A549 treated with CpdA at 1 μM for 4 hours (cell line): ENCODE measurements at places on chromosomes 5 and 9. TPM values are rescaled to one million over a fixed set of nuclear protein-coding genes. Genes with fewer than 3 reads are reported as not detected.

C1QTNF3 gene
- 0.15 to 0.22 TPM (median 0.15 TPM) in 3 of 5 replicates, not detected in the others for total RNA-seq

ZNF608 gene
- 0.33 to 0.44 TPM (median 0.37 TPM) in 5 replicates for total RNA-seq

NUTM2F gene
- not detected in 5 replicates for total RNA-seq

F12 gene
- 13.4 to 26.6 TPM (median 21.8 TPM) in 5 replicates for total RNA-seq

MLANA gene
- not detected in 5 replicates for total RNA-seq

SLC36A2 gene
- not detected in 5 replicates for total RNA-seq

OR1J2 gene
- 0.06 to 0.15 TPM in 2 of 5 replicates, not detected in the others for total RNA-seq

CAVIN4 gene
- 0.39 to 0.91 TPM (median 0.50 TPM) in 5 replicates for total RNA-seq

NUTM2G gene
- total RNA-seq = not detected in 5 replicates

NFX1 gene
- 25.9 to 28.9 TPM (median 27.3 TPM) in 5 replicates for total RNA-seq

LSM11 gene
- total RNA-seq = 2.4 to 3.1 TPM (median 3.0 TPM) in 5 replicates

PCDHB7 gene
- total RNA-seq = 0.01 TPM in 1 of 5 replicates, not detected in the others

SLC46A2 gene
- not detected in 5 replicates for total RNA-seq

FYB1 gene
- 14.0 to 21.7 TPM (median 15.1 TPM) in 5 replicates for total RNA-seq

DBH gene
- not detected in 5 replicates for total RNA-seq

BARHL1 gene
- 0.06 TPM in 1 of 5 replicates, not detected in the others for total RNA-seq

MYO10 gene
- 59.6 to 85.6 TPM (median 74.9 TPM) in 5 replicates for total RNA-seq

PCDHGB4 gene
- total RNA-seq = 0.66 to 1.0 TPM (median 0.73 TPM) in 5 replicates

HAPLN1 gene
- not detected in 5 replicates for total RNA-seq

CEL gene
- total RNA-seq = 0.26 to 0.86 TPM (median 0.66 TPM) in 5 replicates

SEMA5A gene
- total RNA-seq = not detected in 5 replicates

SPATA31D4 gene
- total RNA-seq = not detected in 5 replicates

FOCAD gene
- total RNA-seq = 18.2 to 20.0 TPM (median 19.1 TPM) in 5 replicates

WNT8A gene
- not detected in 5 replicates for total RNA-seq

EFCAB9 gene
- not detected in 5 replicates for total RNA-seq

DMAC1 gene
- total RNA-seq = 27.1 to 83.1 TPM (median 74.2 TPM) in 5 replicates

CDKN2AIPNL gene
- 37.1 to 44.7 TPM (median 42.1 TPM) in 5 replicates for total RNA-seq

SPINK7 gene
- not detected in 5 replicates for total RNA-seq

GAS1 gene
- total RNA-seq = 0.05 to 0.13 TPM (median 0.10 TPM) in 5 replicates

TCOF1 gene
- total RNA-seq = 76.5 to 93.8 TPM (median 86.2 TPM) in 5 replicates

RNF224 gene
- total RNA-seq = 0.10 to 0.24 TPM (median 0.20 TPM) in 5 replicates

EFNA5 gene
- total RNA-seq = 15.0 to 20.9 TPM (median 19.2 TPM) in 5 replicates

SLC34A1 gene
- not detected in 5 replicates for total RNA-seq

PCDHB11 gene
- 0.06 to 0.14 TPM (median 0.09 TPM) in 5 replicates for total RNA-seq

FREM1 gene
- total RNA-seq = not detected in 5 replicates

ECSCR gene
- not detected in 5 replicates for total RNA-seq

HTR4 gene
- not detected in 5 replicates for total RNA-seq

STARD4 gene
- 3.7 to 6.4 TPM (median 5.2 TPM) in 5 replicates for total RNA-seq

OSMR gene
- 57.7 to 84.1 TPM (median 76.1 TPM) in 5 replicates for total RNA-seq

ZNF366 gene
- not detected in 5 replicates for total RNA-seq

NIM1K gene
- total RNA-seq = 0.27 to 0.41 TPM (median 0.33 TPM) in 4 of 5 replicates, not detected in the other

LCN9 gene
- not detected in 5 replicates for total RNA-seq

GNE gene
- total RNA-seq = 11.3 to 16.7 TPM (median 13.7 TPM) in 5 replicates

CDHR2 gene
- 0.04 to 0.15 TPM (median 0.10 TPM) in 4 of 5 replicates, not detected in the other for total RNA-seq

DNAJC21 gene
- total RNA-seq = 24.7 to 36.6 TPM (median 27.1 TPM) in 5 replicates

ORM2 gene
- total RNA-seq = not detected in 5 replicates

IRX1 gene
- not detected in 5 replicates for total RNA-seq

RBM22 gene
- total RNA-seq = 47.8 to 57.5 TPM (median 51.0 TPM) in 5 replicates

CMBL gene
- 19.3 to 25.6 TPM (median 21.5 TPM) in 5 replicates for total RNA-seq

PFN3 gene
- total RNA-seq = not detected in 5 replicates

DRD1 gene
- 0.83 to 1.4 TPM (median 1.0 TPM) in 5 replicates for total RNA-seq
